Gastroesophageal sphincter (tissue), 4 donors: ENCODE measurements at places on chromosomes 3 and 15. TPM values are rescaled to one million over a fixed set of nuclear protein-coding genes. Genes with fewer than 3 reads are reported as not detected.
A peak's percentile ranks its signal among the peaks of the same experiment; 100 is the strongest.

GTF2A2 gene
- 66.3 TPM for total RNA-seq

RTP1 gene
- not detected for total RNA-seq

DNA sequence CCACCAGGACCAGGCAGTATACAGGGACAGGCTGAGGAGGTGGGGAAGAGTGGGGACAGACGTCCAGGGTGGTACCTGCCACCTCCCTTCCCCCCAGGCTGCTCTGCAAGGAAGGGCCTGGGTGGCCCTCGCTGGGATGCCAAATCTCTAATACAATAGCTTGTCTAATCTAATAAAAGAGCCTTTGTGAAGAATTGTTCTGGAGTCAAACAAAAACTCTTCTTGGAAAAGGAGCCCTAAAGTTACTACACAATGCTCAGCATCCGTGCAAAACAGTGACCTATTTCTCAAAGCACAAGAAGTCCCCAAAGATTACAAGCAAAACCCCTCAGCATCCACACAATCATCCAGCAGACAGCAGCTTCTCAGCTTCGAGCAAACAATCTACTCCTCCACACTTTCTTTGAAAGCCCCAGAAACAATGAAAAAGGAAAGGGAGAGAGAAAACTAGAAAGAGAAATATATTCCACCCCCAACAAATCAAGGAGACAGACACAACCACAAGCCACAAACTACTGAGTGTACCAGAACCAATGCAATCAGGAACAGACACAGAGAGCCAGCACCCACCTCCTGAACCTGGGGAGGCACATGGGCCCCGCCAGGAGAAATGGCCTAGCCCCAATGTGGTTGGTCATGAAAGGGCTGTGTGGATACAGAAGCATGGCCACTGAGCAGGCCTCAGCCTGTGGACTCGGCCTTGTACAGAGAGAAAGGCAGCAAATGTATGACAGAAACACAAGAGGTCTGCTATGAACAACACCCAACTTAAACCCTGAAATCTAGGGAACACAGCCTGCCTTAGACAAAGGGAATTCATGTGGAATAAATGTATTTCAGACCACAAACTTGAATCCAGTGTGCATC is 177.1 kb upstream of the CHRNA7 start:
- ATAC-seq: no peak

DNA sequence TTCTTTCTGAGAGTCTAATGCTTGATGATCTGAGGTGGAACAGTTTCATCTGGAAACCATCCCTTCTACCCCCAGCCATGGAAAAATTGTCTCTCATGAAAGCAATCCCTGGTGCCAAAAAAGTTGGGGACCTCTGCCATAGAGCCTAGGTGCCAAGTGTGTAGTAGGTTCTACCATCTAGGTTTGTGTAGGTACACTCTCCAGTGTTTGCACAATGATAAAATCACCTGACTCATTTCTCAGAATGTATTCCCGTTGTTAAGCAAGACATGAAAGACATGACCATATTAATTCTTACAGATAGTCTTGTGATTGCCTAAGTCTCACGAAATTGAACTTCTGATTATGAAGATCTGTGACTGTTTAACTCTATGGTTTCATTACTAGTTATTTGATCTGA is 68.6 kb downstream of the KAT2B start:
- no peak for ATAC-seq

GRCh38 chr15:101359365-101359947 is 64.4 kb upstream of the SNRPA1 start:
- ATAC-seq: no peak

DNA sequence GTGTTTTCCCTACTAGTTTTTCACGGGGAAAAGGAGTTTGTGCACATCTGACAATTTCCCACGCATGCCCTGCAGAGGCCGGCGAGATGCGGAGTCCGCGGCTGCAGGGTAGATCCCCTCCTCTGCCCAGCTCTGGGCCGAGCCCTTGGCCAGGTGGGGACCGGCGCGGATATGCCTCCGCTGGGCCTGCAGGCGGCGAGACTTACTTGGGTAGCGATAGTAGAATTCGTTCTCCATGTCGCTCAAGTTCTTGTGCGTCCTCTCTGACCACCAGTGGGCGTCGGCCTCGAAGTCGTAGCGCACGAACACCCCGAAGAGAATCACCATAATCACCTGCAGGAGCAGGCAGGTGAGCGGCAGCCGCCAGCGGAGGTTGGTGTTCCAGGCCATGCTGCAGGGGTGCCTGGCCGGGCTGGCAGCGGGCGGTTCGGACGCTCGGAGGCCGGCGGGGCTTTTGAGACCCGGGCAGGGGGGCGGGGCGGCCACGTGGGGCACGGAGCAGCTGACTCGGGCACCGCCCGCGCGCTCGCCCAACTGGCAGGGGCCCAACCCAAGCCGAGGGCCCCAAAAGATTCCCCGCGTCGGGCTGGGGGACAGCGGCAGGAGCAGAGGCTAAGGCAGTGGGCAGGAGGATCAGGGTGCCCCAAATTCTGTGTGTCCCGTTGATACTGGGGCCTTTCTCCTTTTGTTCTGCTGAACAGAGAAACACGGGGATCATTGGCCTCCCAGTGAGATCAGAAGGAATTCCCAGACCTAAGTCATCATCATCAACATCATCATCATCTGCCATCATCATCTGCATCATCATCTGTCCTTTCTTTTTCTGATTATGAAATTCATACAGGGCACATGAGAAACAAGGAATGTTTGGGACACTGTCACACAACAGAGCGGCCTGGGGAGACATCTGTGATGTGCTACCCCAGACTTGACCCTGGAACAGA is at the start of gene RHCG:
TSS of gene RHCG (minus strand) at position 429 of the 944 bp plus-strand sequence. CDS start at position 390, 39 bp downstream.
- ATAC-seq: peak; percentile 14

GRCh38 chr3:59388555-59389270 is 338.9 kb upstream of the CFAP20DC start:
- no peak for ATAC-seq

DNA sequence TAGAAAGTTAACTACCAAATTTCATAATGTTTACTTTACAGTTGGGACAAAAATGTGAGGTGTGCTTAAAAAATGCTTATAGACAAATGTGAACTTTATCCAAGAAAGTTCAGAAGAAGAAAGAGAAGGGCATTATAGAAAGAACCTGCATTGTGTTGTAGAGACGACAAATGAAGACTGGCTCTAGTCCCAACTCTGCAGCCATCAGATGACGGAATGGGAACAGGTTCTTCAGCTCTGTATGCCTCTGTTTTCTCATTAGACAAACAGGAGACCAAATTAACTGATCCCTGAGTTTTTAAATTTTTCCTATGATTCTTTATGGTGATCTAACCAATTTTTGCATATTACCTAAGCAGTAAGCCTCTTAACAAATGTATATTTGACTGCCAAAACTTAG is 49.2 kb downstream of the PDZRN3 start:
- ATAC-seq: no peak

GRCh38 chr15:69375151-69375790 is 38.9 kb upstream of the KIF23 start:
- no peak for ATAC-seq
